ENCODE measurements at places on chromosomes 3 and 15.

DNA sequence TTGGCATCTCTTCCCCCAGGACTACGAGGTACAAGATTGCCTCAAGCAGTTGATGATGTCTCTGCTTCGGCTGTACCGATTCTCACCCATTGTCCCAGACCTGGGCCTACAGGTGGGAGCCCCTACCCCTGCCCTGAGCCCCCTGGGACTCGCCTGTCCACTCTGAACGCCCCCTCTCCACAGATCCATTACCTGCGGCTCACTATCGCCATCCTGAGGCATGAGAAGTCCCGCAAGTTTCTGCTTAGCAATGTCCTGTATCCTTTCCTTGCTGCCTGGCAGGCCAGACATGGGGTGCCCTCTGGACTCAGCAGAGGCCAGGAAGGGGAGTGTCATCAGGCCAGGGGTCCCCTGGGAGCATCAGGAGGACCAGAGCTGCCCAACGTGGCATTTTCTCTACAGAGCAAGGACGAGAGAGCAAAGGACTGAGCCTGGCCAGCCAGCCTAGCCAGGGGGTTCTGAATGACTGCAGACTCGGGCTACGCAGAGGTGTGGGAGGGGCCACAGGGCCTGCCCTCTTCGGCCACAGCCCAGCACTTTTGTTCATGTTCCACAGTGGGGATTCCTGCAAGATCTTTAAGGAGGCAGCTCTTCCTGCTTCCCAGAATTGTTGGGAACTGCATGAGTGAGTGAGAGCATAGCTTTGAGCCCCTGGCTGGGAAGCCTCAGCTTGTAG, 11.2 kb downstream of the RNF123 start:
- no peak for DNase-seq

- DNase-seq: peak; percentile 63
These were observed 33.1 kb downstream of the RAB11A start for GRCh38 chr15:65902373-65902772.

DNA sequence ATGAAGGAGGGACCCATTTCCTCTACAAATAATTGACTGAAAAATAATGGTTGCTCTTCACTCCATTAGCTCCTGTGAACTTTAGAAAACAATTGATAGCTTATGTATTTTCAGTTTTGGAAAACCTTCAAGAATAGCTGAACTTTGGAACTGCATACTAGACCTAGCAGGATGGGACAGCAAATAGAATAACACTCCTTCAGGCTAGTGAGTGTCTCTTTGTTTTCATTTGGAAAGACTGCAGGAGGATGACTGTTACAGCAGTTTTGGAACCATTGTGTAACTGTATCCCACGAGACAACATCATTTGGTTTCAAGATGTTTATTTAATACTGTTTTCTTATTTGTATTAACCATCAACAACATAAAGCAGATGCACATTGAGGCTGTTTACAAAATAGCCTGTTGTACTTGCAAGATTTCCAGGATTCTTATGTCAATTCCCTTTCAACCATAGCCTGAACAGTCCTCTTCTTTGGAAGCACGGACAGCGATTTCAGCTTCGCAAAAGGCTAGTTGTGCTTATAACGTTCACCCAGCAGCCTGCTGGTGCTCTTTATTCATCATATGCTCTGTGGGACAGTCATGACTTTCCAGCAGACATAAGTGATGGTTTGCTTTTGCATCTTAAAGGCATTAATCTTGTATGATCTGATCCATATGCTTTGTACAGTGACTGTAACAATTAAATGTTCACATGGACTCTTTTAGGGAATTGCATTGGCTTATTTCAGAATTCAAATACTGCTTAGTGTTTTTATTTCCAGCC, 335.5 kb downstream of the IL5RA start:
- no peak for DNase-seq

DNA sequence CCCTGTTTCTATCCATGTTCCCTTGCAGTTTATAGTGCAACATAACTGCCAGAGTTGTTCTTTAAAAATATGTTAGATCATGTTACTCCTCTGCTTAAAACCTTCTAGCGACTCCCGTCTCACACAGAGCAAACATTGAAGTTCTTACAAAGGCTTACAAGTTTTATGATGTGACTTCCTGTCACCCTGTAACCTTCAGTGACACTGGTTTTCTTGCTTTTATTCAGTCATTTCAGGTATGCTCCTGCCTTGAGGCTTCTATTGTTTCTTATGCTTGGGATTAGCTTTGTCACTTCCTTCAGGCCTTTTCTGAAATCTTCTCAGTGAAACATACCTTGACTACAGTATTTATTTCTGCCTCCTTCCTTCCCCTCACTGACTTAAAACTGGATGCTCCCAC, 252.1 kb downstream of the DOCK3 start:
- peak; percentile 33 for DNase-seq

- DNase-seq: peak; percentile 48
These were observed 63.9 kb downstream of the TMCC1 start for GRCh38 chr3:129829640-129830039.

- no peak for DNase-seq
These were observed 15.1 kb downstream of the HEMK1 start for GRCh38 chr3:50584391-50584790.

DNA sequence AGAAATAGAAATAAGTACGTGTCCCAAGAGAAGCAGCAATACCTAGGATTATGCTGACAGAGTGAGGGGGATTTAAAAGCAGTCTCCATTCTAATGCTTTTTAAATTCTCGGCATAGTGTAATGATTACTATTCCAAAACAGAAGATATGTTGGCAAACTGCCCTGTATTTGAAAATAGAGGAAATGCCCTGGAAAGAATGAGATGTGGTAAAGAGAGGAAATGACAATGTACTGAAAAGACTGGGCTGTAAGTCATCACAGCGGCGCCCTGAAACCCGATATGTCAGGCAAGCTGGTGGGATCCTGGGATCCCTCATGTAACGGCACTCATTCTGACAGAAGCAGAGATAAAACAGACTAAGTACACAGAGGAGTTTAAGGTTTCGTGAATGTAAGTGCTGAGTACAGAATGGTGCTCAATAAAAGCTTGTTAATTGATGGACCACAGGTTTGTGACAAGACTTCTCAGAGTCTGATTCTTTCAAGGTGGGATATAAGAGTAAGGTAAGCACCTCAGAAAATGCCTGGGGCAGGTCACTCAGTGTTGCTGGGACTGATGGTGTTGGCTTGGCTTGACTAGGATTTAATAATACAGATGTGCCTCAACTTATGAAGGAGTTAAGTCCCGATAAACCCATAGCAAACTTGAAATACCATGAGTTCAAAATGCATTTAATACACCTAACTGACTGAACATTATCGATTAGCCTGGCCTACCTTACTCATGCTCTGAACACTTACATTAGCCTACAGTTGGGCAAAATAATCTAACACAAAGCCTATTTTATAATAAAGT, 91.4 kb downstream of the NFKBIZ start:
- no peak for DNase-seq

- no peak for DNase-seq
These were observed 36.2 kb downstream of the CDCP1 start for GRCh38 chr3:45109771-45110508.

- peak; percentile 25 for DNase-seq
These were observed 638 bp downstream of the WDR5B start for GRCh38 chr3:122415104-122415744.

GRCh38 chr3:88123526-88123925, 26.2 kb upstream of the C3orf38 start:
- DNase-seq: no peak

- no peak for DNase-seq
These were observed 1.1 kb downstream of the ABHD14A start for GRCh38 chr3:51975852-51976549.

GRCh38 chr3:55709411-55710012, 222.4 kb upstream of the WNT5A start:
- DNase-seq: no peak

- DNase-seq: no peak
These were observed 86.9 kb upstream of the SATB1 start for GRCh38 chr3:18512007-18512406.

DNA sequence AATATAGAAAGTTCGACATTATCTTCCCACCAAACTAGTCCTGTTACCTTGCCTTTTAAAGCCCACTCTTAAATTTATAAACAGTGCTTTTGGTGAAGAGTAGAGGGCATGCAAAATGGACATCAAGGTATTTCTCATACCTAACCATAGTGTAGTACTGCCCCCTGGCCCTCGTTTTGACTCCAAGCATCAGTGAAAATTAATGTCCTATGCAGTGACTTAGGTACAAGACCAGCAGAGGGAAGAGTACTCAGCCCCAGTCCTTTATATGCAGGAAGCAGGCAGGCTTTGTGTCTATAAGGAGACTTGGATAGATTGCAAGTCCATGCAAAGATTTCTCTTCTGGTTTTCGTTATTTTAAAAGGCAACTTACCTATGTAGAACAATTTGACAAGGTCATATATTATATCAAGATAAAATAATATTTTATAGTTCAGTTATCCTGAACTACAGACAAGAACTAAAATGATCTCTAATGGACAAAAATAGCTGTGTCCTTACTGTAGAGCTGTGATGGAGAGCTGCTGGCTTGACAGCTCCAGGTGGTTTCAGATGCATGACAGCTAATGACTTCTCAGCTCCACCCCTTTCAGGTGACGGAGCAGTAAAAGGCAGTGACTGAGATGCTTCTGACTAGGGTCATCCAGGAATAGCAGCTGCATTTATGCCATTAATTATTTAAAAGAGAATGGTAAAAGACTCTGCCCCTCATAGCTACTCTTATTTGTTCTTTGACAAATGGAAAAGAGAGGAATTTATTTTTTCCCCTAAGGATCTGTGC, 646.1 kb downstream of the SQOR start:
- DNase-seq: no peak

DNA sequence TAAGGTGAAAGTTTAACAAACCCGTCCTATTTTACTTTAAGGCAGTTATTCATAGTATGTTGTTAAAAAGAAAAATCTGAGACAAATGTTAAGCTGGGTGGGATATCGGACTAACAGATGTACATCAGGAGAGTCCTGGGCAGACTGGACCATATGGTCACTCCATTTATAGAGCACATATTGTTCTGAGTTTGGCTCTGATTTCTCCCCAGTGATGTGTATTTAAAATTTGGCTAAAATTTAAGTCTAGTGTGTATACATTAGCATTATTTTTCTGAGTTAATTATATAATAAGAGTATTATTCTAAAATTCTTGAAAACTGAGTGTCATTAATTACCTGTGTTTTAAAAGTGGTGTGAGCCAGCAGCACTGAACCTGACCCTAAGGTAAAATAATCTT, 6.1 kb downstream of the GMPS start:
- DNase-seq: no peak

GRCh38 chr3:129602730-129603560, 3.5 kb downstream of the PLXND1 start:
- DNase-seq: no peak

- no peak for DNase-seq
These were observed 721 bp downstream of the ADAMTS7 start for GRCh38 chr15:78810362-78811123.
